ENCODE measurements at places on chromosomes 12 and 14.

DNA sequence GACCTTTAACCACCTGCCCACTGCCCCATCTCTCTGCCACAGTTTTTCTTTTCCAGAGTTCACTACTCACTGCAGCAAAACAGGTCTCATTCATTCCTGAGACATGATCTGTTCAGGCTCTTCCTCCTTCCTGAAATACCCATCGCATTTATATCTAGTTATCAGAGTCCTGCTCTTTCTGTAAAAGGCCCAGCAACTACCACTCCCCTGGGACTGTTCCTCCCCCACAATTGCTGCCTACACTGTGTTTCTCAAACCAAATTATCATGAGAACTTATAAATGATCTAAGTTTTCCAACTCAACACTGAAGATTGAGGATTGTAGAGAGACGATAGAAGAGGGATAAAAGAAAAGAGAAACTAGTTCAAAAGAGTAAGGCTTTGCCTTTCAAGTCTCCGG, 40.8 kb upstream of the EPS8 start:
- no peak for DNase-seq

GRCh38 chr14:91253795-91254323, 9.4 kb upstream of the GPR68 start:
- DNase-seq = no peak

DNA sequence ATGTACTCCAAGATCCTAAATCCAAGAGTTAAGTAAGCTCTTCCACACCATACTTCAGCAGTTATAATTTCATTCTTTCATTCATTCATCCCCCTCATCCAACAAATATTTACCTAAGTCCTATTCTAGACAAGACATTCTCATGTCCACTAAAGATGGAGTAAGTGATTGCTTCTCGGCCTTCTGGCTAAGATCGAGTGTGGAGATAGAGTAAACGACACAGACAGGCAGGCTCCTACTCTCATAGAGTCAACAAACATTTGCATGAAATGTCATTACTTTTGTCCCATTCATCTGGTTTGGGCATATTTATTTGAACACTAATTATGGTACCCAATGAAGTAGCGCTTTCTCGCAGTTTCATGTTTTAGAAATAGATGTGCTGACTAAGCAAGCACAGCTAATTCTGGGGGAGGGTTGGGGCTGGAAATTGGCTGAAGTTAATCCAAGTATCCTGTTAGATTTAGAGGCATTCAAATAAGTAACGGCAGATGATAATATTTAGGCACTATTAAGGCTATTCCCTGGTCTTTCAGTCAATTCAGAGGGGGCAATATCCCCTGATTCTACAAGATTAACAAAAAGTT, 176.5 kb downstream of the CEP128 start:
- no peak for DNase-seq

- DNase-seq = no peak
Observed at GRCh38 chr14:77605392-77605972, 11.0 kb downstream of the SPTLC2 start.

DNA sequence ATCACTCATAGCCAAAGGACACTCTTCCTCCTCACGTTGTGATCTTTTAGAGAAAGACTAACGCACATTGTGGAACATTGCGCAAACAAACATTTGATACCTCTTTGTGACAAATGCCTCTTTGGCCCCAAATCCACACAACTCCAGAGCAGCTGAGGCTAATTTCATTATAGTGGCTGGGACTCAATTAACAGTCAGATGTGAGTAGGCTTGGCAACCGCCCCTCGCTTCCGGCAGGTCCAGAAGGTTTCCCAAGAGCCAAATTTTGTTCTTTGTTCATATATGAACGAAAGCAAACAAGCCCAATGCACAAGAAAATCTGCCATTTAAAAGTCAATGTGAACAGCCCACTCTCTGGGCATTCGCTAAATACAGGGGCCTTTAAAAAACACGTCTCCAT, 273.9 kb downstream of the GLT1D1 start:
- no peak for DNase-seq

GRCh38 chr12:105587237-105587636, 256.7 kb downstream of the C12orf75 start:
- no peak for DNase-seq

DNA sequence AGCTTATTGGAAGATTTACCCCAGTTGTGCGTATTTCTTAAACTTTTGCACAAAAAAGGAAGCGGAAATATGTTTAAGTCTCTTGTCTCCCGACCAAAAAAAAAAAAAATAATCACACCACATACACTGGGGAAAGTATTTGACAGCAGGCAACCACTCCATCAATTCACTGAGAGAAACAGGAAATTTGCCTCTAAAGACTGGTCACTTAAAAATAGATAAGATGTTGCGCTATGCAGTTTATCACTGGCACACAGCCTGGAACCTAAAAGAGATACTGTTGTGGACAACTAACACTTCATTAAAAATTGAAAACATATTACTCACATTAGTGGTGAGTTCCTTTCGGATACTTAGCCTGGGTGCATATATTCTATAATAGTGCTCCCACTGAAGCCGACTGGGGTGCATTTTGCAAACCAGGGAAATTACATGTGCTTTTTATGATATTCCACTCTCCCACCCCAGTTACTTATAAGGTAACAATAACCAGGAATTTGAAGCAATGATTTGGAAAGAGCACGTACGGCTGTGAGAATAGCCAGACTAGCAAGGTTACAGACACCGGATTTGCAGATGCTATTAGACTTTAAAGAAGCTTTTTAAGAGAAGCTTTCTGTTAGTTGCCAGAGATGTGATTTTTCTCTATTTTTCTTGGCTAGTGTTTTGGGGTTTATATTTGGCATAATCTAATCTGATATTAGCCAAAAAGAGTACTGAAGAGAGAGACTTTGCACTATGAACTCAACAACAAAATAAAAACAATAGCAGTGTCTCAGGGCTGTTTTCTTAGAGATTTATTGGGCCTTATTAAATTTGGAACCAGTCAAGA, 311.5 kb downstream of the NOVA1 start:
- no peak for DNase-seq

GRCh38 chr14:105850853-105851581, 324.6 kb downstream of the TMEM121 start:
- DNase-seq = no peak

- DNase-seq = no peak
Observed at GRCh38 chr12:21992823-21993222, 51.6 kb upstream of the ABCC9 start.

DNA sequence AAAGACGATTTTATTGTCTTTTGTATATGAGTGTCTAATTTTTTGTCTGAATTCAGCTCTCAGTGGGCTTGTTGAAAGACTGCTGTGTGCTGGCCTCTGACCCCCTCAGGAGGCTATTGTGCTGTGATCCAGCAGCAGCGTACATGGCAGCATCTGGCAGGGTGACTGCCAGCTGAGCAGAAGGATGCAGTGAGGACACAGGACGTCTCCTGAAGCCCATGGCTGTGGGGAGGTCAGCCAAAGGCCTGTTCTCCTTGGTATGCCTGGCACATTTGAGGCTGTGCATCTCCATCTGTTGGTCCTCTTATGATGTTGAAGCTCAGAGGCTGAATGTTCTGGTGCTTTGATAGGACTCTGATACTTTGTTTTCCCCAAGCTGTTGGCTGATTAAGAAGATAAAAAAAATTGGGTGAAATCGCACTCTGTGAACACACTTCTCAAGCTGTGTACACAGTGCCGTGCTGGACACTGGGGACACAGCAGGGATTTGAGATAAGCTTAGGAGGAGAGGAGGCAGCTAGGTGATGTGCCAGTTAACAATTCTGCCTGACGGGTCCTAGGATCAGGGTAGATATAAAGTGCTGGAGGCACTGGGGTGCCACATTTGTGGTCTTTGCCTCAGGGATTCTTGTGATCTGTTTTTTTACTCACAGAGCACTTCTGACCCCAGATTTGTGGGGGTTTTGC, 37.5 kb downstream of the EID3 start:
- no peak for DNase-seq

DNA sequence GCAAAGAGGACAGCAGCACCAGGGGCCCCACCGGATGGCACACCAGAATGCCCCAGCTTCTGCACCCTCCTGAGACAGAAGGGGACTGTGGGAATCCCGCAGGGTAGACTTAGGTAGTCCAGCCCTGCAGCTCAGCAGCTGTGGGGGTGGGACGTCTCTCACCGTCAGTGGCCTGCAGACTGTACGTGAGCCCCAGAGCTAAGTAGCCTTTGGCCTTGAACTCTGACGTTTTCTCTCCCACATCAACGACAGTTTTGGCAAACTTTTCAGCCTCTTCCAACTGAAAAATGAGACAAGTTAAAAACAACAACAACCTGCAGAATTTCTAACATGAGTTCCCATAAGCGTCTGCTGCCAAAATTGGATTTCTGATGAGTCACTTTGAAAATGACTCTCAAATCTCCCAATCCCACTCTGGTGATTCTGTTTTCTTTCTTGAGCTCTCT, 161.4 kb downstream of the TTC7B start:
- DNase-seq = no peak

DNA sequence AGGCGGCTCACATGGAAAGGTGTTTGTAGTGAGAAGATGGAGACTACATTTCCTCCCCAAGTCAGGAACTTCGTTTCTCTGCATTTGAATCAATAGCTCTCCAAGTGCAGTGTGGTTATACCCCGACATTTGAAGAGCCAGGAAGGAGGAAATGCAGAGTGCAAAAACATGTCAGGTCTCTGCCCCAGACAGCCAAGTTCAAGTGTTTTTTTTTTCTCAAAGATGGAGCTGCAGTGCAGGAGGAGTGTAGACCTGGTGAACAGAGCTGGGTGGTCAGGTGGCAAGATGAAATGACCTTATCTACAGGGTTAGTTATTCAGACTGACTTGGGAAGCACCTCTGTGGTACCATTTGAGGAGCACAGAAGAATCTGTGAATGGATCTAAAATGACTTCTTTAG, 21.3 kb downstream of the MLXIP start:
- DNase-seq = no peak

DNA sequence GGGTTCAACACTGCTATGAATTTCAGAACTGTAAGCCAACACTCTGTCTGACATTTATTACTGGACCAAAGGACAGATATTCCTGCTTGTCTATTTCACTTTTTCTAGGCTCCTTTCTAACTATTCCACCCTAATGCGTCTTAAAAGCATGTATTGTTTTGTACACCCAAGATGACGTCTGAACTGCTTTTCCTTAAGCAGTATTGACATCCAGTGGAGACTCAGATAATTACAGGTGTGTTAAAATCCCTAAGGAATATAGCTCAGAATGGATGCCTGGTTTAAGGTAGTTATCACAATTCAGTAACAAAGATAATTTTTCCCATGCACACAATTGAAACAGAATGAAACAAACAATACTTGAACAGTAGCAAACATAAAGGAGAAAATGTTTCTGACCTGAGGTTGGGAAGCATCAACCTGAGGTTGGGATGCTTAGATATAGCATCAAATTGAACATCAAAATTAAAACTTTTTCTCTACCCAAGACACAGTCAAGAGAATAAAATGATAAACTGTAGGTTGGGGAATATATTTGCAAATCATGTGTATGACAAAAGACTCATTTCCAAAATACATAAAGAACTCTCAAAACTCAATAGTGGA, 93.7 kb upstream of the PTPRR start:
- no peak for DNase-seq

GRCh38 chr12:2032506-2032905, 20.3 kb upstream of the CACNA1C start:
- no peak for DNase-seq

GRCh38 chr12:51904951-51905470, 2.3 kb upstream of the ACVRL1 start:
- no peak for DNase-seq

DNA sequence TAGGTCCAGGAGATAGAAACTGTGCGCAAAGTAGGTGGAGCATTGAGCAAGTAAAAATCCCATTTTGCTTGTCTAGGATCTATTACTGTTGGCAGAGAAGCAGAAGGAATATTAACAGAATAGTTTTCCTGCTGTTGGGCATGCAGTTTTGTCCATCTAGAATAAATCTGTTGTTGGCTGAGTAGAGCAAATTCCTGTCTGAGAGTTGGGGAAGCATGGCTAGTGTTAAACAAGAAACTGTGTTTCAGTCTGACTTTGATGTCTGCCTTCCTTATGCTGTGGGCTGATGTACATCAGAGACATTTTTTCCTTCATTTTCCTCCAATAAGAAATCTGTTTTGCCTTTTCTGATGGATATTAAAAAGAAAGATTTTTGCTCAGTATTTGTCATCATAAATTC, 98.2 kb downstream of the RAD52 start:
- no peak for DNase-seq

DNA sequence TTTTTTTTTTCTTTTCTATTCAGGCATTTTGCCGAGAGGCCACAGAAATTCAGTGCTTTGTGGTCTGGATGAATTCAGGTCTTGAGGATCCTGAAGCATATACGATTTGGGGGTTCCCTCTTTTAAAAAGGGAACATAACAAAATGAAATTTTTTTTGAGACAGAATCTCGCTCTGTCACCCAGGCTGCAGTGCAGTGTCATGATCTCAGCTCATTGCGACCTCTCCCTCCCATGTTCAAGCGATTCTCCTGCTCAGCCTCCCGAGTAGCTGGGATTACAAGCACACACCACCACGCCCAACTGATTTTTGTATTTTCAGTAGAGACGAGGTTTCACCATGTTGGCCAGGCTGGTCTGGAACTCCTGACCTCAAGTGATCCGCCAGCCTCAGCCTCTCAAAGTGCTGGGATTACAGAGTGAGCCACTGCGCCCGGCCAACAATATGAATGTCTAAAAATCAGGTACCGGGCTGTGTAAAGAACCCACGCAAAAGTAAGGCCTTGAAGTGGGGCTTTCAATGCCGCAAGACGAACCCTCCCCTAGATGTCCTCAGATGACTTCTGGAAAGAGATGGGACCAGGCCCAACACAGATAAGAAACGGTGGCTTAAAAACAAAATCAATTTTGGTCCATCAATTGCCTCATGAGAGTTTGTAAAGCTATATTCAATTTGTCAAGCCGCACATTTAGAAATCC, 30.0 kb downstream of the TESC start:
- DNase-seq = no peak

- DNase-seq = no peak
Observed at GRCh38 chr14:52944254-52944653, 6.6 kb downstream of the FERMT2 start.

DNA sequence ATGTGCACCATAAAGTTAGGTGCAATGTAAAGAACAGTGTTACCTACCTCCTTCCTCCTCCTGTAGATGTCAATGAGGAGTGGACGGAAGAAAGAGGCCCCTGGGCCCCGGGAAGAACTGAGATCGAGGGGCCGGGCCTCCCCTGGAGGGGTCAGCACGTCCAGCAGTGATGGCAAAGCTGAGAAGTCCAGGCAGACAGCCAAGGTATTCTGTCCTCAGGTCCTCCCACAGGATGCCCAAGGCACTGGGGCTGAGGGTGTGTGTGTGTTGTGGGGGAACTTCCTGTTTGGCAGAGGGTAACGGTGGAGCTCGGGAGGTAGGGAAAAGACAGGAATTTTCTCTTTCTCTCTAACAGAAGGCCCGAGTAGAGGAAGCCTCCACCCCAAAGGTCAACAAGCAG, 6.4 kb downstream of the ATN1 start:
- no peak for DNase-seq

- no peak for DNase-seq
Observed at GRCh38 chr12:111942557-111942956, 70.4 kb downstream of the TMEM116 start.

GRCh38 chr14:103277931-103278330, 56.1 kb upstream of the EIF5 start:
- no peak for DNase-seq

- no peak for DNase-seq
Observed at GRCh38 chr14:83463500-83464098, 1929.9 kb upstream of the SEL1L start.
